HFFc6 (cell line): ENCODE measurements at places on chromosomes 7 and 10.
A peak's percentile ranks its signal among the peaks of the same experiment; 100 is the strongest.

- DNase-seq = no peak
These were observed 545.5 kb upstream of the FOXK1 start for GRCh38 chr7:4136501-4137110.

DNA sequence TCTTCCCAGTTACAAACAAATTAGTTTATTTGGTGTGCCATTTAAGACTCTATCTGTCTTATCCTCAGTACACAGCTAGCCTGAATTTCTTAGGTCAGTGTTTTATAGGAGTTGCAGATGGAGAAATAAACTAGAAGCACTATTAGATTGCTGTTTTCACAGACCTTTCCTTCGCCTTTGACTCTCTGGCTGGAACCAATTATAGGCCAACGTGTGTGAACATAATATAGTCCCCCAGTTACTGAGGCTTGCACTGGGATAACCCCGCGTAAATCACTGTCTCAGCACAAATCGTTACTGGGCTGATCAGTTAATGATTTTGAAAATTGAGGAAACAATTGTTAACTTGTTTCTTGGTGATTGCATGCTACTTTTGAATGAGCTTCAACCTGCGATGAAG, 233.4 kb downstream of the GFRA1 start:
- no peak for DNase-seq

- no peak for DNase-seq
These were observed 13.1 kb downstream of the DNAJC1 start for GRCh38 chr10:21990449-21990848.

DNA sequence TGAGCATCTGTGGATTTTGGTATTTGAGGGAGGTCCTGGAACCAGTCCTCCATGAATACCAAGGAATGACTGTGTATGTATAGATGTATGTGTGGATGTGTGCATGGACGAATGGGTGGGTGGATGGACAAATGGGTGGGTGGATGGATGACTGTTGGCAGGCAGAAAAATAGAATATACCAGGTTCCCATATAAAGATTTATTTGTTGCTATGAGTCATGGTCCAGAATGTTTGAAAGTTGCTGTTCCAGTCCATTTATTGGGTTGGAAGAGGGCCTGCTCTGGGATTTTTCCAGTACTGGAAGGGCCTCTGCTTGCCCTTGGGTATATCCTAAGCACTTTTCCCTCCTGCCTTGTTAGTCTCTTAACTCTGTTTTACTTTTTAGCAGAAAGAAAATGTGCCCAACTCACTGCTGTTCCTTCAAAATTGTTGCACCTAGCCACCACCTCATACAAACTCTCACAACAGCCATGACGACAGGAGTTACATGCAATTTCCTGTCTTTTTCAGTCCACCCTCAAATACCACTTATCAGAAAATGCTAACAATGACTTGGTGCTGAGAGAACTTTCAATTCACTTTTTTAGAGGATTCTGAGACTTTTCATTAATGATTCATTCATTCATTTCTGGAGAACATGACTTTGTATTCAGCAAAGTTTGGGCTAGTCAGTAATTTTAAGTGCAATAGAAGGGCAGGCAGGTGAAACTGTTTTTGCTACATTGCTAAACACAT, 108.1 kb downstream of the EEPD1 start:
- no peak for DNase-seq

GRCh38 chr7:92461027-92462003, 14.0 kb downstream of the GATAD1 start:
- peak; percentile 31 for DNase-seq

- DNase-seq = no peak
These were observed 492 bp upstream of the VCL start for GRCh38 chr10:73997461-73997786.
